ENCODE measurements at places on chromosomes 12 and 14. TPM values are rescaled to one million over a fixed set of nuclear protein-coding genes. Genes with fewer than 3 reads are reported as not detected.

Gene FAM186B
- 0.42 TPM for total RNA-seq

- no peaks in the 10 kb centered on the region for H3K27me3 ChIP-seq
- DNase-seq = no peak
- H3K4me3 ChIP-seq = no peak overlapping the region
- no peaks in the 10 kb centered on the region for H3K36me3 ChIP-seq
- H3K27ac ChIP-seq = no peak overlapping the region
- no peaks in the 10 kb centered on the region for H3K4me1 ChIP-seq
Observed at GRCh38 chr12:91883811-91884210, 261.8 kb downstream of the BTG1 start.

GRCh38 chr14:96267336-96267735 is 11.3 kb downstream of the BDKRB1 start:
- H3K27ac ChIP-seq = no peak overlapping the region
- DNase-seq = no peak
- no peak overlapping the region for H3K4me3 ChIP-seq
- H3K36me3 ChIP-seq = no peaks in the 10 kb centered on the region
- H3K27me3 ChIP-seq = no peaks in the 10 kb centered on the region

DNA sequence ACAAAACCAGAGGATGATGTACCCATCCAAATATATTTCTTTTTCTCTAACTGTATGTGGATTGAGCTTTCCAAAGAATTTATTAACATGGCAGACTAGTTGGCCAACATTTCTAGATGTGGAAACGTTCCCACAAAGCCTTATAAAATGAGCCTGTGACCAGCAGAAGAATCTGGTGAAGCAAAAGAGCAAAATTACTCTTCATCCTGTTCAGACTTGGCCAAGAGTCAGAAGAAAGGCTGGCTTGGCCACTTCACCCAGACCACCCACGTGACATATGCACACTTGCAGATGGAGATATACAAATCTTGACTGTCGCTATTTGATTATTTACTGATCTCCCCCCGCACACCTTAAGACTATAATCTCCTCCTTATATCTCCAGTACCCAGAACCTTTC is 96.7 kb downstream of the NUAK1 start:
- H3K4me1 ChIP-seq = no peaks in the 10 kb centered on the region
- no peak overlapping the region for H3K27ac ChIP-seq
- H3K36me3 ChIP-seq = no peaks in the 10 kb centered on the region
- no peak for DNase-seq
- no peaks in the 10 kb centered on the region for H3K27me3 ChIP-seq

DNA sequence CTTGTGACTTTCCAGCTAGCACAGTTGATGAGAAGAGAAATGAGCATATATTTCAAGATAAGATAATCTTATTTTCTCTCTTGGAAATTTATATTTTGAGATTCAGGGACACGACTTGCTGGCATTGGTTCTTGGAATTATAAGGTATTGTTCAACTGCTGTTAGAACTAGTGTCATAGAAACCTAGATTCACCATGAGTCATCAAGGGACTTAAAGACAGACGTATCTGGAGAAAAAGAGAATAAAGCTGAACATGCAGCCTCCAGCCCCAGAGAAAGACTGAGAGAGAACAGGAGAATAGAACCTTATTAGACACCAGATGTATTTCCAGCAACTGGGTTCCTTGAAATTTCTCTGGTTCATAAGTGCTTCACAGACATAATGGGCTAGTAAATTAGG is 194.4 kb upstream of the PPFIA2 start:
- H3K4me3 ChIP-seq = no peak overlapping the region
- H3K36me3 ChIP-seq = no peaks in the 10 kb centered on the region
- DNase-seq = no peak
- no peak overlapping the region for H3K27ac ChIP-seq
- H3K4me1 ChIP-seq = no peaks in the 10 kb centered on the region

DNA sequence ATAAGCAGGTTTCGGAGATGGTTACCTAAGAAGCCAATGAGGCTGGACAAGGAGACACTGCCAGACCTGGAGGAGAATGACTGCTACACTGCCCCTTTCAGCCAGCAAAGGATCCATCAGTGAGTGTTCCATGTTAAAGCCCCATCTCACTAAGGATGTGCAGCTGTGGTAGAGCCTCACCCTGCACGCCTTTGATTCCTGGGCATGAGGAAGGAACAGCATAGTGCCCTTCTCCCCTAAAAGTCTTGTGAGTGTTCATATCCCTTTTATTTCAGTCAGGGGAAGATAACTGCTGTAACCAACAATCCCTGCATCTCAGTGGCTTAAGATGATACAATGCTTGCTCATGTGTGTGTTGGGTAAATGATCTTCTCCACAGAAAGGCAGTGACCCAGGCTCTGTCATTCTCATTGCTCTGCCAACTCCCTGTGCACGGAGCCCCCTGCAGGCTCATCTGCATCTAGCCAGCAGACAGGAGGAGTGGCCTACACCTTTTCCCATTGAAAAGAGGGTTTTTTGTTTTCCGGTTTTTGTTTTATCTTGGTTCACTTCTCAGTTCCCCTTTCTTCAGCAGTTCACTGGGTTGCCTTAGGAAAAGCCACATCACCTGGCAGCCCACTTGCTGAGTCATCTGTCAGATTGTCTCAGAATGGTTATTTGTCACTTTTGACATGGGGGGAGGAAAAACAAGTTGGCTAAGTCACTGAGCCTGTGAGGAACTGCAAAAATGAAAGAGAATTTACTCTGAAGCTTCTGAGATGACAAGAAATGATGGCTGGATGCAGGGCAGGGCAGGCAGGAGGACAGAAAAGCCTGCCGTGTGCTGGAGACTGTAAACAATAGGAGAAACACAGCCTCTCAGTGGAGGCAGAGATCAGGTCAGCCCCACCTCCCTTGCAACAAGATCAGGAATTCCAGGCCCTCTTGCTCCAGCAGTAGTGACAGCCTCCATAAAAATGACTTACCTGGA is 193.3 kb downstream of the ANO4 start:
- no peak overlapping the region for H3K27ac ChIP-seq
- no peaks in the 10 kb centered on the region for H3K36me3 ChIP-seq
- peaks cover 42% of the 10 kb centered on the region for H3K4me1 ChIP-seq

DNA sequence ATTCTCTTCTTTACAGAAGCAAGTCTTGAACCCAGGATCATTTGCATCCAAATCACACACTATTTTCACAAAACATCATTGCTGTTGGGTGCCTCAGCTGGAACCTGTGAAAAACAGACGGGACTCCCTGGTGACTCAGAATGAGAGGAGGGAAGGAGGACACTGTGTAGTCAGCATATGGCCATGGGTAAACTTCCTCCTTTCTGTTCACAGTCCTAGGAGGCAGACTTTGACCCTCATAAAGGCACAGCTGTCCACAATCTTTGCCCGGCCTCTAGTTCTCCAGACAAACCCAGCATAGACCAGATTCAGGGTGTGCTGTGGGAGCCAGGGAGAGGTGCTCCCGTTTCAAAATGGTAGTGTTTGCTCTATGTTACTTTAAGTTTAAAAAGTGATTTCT is 62.0 kb downstream of the DYRK2 start:
- H3K27ac ChIP-seq = no peak overlapping the region
- no peaks in the 10 kb centered on the region for H3K4me1 ChIP-seq
- no peak overlapping the region for H3K4me3 ChIP-seq
- no peaks in the 10 kb centered on the region for H3K36me3 ChIP-seq
- no peak for DNase-seq

Gene TCL1B
- total RNA-seq = not detected

DNA sequence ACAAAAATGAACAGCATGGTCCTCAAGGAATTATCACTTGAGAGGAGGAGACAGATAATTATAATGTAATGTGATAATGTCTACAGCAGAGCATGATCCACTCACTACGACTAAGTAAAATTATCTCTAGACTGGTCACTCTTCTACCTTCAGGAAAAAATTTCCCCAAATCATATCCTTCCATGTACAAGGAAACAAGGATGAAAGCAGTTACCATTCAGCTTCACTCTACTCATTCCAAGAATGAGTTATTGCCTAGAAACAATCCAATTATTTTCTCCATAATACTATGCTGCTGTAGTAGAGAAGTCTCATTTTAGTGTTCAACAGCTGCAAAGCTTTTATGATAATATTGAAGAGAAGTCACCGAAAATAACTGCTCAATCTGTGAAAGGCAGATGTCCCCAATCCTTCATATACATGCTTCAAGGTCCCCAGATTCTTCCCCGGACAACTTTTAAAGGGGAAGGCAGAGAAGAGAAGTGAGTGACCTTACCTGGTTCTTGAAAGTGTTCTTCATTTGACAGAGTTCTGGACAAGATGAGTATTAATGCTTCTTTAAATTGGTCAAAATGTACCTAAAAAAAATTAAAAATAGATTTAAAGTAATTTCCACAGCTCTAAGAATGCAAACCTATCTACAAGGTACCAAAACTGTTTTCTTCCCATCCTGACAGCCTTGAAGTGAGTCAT is 24.6 kb downstream of the NIN start:
- H3K27me3 ChIP-seq = no peaks in the 10 kb centered on the region
- H3K36me3 ChIP-seq = no peaks in the 10 kb centered on the region
- peaks cover 12% of the 10 kb centered on the region for H3K4me1 ChIP-seq
- no peak overlapping the region for H3K27ac ChIP-seq
- H3K4me3 ChIP-seq = no peak overlapping the region
- no peak for DNase-seq

- peak overlapping the region; percentile 35 for H3K27ac ChIP-seq
- H3K27me3 ChIP-seq = no peaks in the 10 kb centered on the region
- peaks cover 76% of the 10 kb centered on the region for H3K4me1 ChIP-seq
- H3K4me3 ChIP-seq = no peak overlapping the region
- DNase-seq = no peak
Observed at GRCh38 chr14:59360923-59361794, 104.0 kb downstream of the GPR135 start.

DNA sequence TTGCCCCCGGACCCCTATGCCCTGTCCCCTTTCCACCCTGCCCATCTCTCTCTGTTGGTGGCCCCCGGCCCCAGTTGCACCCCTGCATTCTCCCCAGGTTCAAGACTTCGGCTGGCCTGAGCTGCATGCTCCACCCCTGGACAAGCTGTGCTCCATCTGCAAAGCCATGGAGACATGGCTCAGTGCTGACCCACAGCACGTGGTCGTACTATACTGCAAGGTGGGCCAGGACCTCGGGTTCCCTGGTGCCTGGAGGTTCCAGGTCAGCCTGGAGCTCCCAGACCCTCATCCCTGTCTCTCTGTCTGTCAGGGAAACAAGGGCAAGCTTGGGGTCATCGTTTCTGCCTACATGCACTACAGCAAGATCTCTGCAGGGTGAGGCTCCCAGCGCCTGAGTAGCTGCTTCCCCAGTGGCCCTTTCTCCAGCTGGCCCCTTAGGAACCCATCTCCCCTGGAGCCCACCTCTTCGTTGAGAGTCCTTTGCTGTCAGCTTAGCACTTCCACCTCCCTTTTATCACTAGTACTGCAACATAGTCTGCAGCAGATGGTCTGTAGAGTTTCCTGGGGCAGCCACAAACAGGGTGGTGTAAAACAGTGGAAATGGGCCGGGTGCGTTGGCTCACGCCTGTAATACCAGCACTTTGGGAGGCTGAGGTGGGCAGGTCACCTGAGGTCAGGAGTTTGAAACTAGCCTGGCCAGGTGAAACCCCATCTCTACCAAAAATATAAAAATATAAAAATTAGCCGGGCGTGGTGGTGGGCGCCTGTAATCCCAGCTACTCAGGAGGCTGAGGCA is 5.8 kb downstream of the TNS2 start:
- H3K4me3 ChIP-seq = no peak overlapping the region
- H3K36me3 ChIP-seq = peaks cover 57% of the 10 kb centered on the region
- DNase-seq = no peak
- peak overlapping the region; percentile 83 for H3K27ac ChIP-seq
- peaks cover 29% of the 10 kb centered on the region for H3K4me1 ChIP-seq
